ENCODE measurements at places on chromosomes 13 and 19. TPM values are rescaled to one million over a fixed set of nuclear protein-coding genes. Genes with fewer than 3 reads are reported as not detected.

DNA sequence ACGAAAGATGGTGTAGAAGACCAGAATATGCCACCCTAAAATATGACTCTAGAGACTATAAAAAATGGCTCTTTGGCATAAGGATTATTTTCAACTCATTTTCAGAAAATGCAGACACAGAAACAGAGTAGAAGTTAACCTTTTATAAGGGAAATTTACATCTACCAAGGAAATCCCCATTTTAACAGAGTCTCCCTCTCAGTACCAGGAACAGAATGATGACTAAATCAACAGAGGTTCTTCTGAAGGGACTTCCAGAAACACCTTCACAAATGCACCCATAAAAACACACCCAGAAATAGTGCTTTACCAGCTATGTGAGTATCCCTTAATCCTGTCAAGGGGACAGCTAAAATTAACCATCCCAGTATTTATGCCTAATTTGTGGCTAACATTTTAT lies 29.1 kb downstream of the PLPP2 start:
- DNase-seq: no peak

The MAP2K2 gene
- 168 TPM for total RNA-seq

The WASF3 gene
- 18.5 TPM for total RNA-seq

The RGL3 gene
- total RNA-seq: 0.97 TPM

- no peak for DNase-seq
These were observed 66.2 kb downstream of the GNG7 start for GRCh38 chr19:2636141-2636896.

- no peak for DNase-seq
These were observed 176.9 kb downstream of the SHISA2 start for GRCh38 chr13:25874907-25875306.

DNA sequence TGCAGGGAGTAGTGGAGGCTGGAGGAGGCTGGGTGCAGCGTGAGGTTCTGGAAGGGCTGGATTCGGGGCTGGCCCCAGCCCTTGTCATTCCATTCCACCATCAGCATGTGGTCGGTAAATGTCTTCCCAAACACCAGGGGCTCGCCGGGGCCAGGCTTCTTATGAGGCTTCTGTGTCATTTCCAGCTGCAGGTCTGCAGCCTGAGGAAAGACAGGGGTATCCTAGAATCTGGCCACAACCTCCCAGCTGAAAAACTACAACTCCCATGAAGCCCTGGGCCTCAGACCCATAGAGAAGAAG lies 4.4 kb downstream of the BCAT2 start:
- DNase-seq: no peak

- no peak for DNase-seq
These were observed at the start of gene WIZ for GRCh38 chr19:15449620-15450527. Gene WIZ, minus strand, starts transcription at chr19:15449956. Its CDS starts 1,649 bp downstream, at chr19:15448307.

DNA sequence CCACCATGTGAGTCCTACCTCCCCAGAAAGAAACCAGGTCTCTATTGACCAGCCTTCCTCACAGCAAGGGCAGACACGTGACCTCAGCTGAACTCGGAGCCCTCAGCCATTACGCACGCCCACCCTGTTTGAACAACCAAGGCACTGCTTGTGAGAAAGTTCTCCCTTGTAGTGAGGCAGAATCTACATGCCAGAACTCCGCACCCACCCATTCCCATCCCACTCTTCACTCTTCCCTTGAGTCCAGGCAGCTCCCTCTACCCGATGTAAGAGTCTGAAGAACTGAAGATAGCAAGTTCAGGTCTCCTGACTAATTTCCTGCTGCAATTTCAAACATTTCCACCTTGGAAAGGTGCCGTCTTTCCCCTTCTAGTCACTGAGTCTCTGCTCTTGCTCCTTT lies 6.4 kb downstream of the NOVA2 start:
- no peak for DNase-seq

The OR7A5 gene
- total RNA-seq: not detected

- no peak for DNase-seq
These were observed 8.7 kb upstream of the SERPINE3 start for GRCh38 chr13:51330791-51331190.

The KLF2 gene
- 44.7 TPM for total RNA-seq

The RFPL4AL1 gene
- total RNA-seq: not detected

DNA sequence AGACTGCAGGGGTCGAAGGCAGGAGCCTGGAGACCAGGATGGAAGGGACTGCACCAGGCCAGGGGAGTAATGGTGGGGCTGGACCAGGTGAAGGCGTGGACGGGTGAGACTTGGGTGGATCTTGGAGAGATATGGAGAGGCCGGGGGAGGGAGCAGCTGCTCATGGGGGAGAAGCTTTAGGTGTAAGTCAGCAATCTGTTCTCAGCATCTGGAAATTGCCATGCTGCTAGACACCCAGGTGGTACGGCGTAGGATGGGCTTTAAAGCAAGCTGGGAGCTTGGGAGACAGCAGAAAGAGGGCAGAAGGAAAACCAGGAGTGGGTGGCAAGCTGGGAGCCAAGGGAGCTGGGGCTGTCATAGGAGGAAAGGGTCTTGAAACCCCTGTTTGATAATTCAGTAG lies 3.0 kb downstream of the CERS4 start:
- no peak for DNase-seq
